ENCODE measurements at places on chromosomes 3 and 15. TPM values are rescaled to one million over a fixed set of nuclear protein-coding genes. Genes with fewer than 3 reads are reported as not detected.

OIP5 gene
- total RNA-seq: 15.6 TPM

- no peak for DNase-seq
These were observed 21.8 kb upstream of the PFN2 start for GRCh38 chr3:149992416-149993058.

EPHA3 gene
- not detected for total RNA-seq

- no peak for DNase-seq
These were observed 394.9 kb downstream of the PTPRG start for GRCh38 chr3:61956236-61956635.

GRCh38 chr3:127017781-127018180 lies 34.9 kb downstream of the PLXNA1 start:
- no peak for DNase-seq

DNA sequence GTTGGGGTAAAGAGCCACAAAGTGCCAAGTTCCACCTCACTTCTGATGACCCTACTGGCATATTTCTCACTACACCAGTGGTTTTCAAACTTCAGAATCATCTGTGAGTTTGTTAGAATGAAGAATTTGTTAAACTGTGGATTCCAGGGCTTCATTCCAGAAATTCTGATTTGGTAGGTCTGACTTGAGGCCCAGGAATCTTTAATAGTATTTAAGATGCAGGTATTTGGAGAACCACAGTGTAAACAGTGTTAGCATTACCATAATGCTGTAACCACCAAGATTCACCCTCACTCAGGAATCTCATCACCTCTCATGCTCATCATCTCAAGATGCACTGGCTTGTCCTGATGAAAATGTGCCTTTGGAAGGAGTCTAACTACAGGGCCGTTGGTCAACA lies 6.0 kb downstream of the KCNMB3 start:
- no peak for DNase-seq

DNA sequence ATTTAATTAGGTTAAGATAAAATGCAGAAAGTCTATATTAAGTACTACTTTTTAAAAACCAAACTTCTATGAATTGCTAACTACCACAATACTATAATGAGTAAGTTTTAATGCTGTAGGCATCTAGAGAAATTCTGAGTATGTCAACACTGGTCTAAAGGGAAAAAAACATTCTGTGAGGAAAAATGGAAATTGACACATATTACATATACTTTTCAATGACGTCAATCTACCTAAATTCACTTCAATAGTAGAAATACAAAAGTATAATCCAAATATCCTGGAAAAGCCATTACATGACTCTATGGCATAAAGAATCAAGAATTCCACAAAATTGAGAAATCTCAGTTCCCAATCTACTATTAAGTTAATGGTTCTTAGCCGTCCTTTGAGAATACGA lies 2.2 kb downstream of the SECISBP2L start:
- no peak for DNase-seq

DNA sequence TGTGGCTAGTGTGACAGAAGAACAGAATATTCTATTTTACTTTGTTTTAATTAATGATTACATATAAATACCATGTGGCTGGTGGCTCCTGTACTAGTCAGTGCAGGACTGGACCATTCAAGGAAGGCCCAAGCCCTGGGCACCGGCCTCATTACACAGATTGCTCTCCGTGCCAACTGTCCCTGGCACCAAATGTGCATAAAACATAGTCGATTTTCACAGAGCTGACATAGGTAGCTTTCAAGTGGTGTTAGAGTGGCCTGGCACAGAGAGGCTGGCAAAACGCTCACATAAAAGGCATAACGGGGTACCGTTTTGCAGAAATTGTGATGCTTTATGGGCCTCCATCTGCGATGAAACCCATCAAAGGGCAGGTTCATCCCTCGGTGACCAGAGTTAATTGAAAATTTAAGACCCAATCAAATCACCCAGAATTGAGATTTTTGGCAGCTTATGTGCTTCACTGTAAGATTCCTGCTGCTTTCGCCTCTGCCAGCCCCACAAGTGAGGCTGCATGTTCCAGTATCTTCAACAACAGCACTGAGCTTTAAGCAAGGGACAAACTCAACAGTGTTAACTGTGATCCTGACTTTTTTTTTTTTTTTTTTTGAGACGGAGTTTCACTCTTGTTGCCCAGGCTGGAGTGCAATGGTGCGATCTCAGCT lies 25.9 kb downstream of the RFTN1 start:
- DNase-seq: no peak

DNA sequence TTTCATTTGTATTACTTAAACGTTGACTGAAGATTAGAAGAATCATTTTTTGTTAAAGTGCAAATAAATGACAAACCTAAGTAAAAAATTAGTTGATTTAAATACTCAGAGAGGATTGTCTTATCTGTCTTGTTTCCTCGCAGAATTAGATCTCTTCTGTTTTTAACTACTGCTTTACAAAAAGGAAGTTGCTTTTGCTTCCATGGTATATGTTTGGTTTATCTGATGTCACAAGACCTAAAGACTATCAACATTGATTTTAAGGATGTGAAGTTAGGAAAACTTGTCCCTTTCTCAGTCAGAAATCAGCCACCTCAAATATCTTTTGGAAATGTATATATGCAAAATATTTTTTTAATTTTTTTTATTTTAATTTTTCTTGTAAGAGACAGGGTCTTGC lies 28.7 kb downstream of the GPR171 start:
- DNase-seq: no peak

CTXN2 gene
- not detected for total RNA-seq

ZNF502 gene
- 0.54 TPM for total RNA-seq

DNA sequence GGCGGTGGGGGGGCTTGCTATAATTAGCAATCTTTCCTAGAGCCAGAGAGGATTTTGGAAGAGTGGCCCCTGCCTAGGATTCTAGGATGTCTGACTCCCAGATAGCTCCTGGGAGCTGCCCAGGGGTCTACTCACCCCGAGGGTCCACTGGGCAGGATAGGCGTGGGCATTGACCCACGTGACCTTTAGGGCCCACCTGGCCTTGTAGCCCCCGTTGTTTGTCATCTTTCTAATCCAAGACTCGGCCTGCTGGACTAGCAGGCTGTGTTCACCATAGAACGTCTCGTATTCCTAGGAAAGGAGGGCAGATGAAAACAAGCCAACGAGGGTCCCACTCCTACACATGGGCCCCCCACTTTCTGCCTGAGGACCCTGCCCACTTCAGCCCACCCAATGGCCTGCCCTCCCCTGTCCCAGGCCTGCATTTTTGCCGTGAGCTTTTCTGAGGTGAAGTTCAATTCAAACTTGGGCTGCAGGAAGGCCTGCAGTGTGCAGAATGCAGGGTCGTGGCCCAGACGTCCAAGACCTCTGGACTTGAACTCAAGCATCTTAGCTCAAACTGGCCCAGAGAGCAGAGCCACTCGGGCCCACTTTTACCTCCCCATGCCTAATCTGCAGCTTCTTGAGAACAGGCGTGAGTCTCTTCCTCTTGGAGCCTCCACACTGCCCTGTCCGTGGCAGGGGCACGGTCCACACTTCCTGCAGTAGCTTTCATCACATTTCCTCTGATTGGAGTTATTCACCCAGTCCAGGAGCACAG lies 41.5 kb downstream of the MUC4 start:
- DNase-seq: no peak

GHSR gene
- total RNA-seq: not detected

GRCh38 chr15:27903405-27903804 lies 195.7 kb downstream of the OCA2 start:
- no peak for DNase-seq

- no peak for DNase-seq
These were observed 20.8 kb upstream of the VPS8 start for GRCh38 chr3:184791171-184791570.

GRCh38 chr3:143429628-143430514 lies 310.3 kb downstream of the CHST2 start:
- DNase-seq: no peak

DNA sequence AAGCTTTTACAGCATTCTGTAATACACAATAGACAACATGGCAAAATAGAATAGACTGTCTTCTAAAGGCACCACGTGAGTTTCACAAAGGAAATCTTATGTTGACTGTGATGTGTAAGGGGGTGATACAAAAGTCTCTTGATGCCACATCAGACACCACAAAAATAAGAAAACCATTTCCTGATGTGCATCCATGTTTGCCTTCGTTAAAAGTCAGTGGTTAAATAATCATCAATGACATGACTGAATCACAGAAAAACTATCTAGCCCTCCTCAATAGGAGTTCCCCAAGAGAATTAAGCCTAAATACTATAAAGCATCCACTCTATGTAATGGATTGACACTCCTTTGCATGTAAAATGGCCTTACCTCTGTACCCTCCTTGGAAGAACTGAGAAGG lies 198.6 kb upstream of the SLC2A2 start:
- DNase-seq: no peak

- DNase-seq: no peak
These were observed 132.9 kb upstream of the ZBTB20 start for GRCh38 chr3:115279939-115280338.

DNA sequence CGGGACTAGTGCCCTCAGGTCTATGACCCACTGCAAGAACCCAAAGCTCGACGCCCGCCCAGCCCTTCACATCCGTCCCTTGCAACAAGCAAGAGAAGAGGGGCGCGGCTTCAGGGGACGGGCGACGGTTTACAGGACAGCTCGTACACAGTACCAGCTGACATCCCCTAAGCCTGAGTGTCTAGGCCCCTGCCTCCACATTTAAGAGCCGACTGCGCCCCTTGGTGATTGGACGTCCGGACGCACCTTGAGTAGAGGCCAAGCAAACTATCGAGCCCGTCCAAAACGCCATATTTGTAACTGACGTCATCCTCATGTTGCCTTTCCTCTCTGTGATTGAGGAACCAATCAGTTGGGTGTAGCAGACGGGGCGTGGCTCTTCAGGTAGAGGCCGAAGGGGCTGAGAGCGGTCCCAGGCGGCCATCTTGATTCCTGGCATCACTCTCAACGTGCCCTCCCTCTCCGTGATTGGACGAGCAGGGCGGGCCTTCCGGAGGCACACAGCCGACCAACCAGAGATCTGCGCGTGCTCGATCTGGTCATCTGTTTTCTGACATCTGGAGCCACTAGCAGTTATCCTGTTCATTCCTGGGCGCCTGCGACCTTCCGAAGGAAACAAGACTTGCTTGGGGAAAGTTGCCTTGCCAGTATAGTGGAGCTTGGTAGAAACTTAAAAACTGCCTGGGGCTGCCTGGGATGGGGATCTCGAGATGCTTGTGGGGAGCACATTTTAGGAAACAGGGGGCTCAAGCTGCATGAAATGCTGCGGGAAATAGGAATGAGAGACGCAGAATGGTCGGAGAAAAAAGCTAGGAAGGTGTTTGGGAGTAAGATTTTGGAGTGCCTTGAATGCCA lies 4.0 kb upstream of the RPL14 start:
- peak; percentile 95 for DNase-seq

DNA sequence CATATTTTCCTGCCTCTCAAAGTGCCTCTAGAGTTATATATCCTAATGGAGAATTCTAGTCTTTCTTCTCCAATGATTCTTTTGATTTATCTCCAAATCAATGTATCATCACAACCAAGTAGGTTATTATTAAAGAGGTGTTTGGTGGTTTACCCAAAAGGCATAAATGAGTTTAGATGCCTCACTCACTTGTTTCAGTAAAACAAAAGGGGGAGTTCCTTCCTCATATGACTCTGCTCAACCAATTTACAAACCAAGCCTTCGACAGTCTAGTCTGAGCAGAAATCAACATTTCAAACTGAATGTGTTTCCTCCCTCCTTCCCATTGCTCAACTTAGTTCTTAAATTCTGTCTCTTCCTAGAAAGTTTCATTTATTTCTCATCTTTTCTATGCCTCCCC lies 116.5 kb downstream of the TNIK start:
- DNase-seq: no peak

GRCh38 chr3:137820366-137820765 lies 56.3 kb downstream of the SOX14 start:
- DNase-seq: no peak

RSRC1 gene
- 41.8 TPM for total RNA-seq

TM6SF1 gene
- 4.5 TPM for total RNA-seq

DNA sequence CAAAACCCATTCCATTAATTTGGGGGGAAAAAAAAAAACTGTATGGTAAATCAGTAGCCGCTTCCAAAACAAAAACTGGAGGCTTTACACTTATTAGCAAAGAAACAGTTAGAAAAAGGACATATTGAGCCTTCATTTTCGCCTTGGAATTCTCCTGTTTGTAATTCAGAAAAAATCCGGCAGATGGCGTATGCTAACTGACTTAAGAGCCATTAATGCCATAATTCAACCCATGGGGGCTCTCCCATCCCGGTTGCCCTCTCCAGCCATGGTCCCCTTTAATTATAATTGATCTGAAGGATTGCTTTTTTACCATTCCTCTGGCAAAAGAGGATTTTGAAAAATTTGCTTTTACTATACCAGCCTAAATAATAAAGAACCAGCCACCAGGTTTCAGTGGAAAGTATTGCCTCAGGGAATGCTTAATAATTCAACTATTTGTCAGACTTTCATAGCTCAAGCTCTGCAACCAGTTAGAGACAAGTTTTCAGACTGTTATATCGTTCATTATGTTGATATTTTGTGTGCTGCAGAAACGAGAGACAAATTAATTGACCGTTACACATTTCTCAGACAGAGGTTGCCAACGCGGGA lies 9.4 kb upstream of the RPL24 start:
- no peak for DNase-seq

PTX3 gene
- not detected for total RNA-seq

THOC7 gene
- total RNA-seq: 106 TPM

DNA sequence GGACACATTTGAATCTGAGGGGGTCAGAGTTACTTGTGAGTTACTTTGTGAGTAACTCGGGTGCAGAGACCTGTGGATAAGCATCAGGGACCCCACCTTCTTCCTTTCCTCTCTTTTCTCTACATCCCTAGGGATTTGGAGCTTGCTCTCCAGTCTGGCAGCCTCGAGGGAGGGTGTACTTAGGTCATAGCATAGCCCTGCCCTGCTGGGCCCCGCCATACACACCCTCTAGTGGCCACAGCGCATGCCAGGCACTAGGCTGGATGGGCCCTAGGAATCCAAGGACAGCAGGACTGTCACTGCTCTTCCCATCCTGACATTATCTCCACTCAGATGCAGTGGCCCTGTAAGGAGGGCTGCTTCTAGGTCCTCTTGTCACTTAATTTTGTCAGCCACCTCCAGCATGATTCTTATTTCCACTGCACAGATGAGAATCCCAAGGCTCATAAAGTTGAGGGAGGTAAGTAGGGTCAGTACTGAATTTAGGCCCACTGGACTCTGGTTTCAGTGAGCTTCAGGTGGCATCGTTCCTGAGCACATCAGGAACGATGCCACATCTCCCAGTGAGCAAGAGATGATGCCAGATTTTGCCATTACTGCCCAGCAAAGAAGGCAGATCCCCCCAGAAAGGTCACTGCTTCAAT lies 3.6 kb upstream of the SMAD6 start:
- DNase-seq: no peak

DNA sequence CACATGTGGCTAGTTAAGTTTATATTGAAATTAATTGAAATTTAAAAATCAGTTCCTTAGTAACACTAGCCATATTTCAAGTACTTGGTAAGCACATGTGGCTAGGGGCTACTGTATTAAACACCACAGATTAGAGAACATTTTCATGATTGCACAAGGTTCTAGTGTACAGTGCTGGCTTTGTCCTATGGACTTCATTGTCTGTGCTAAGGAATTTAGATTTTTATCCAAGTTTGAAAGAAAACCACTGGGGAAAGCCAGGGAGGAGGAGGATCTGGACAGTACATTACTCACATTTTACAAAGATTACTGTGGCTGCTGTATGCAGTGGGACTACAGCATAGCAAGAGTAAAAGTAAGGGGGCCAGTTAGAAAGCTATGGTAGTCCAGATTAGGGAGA lies 13.9 kb downstream of the STAC start:
- no peak for DNase-seq

HDC gene
- 2.1 TPM for total RNA-seq
